ENCODE measurements at places on chromosomes 16 and 17.

DNA sequence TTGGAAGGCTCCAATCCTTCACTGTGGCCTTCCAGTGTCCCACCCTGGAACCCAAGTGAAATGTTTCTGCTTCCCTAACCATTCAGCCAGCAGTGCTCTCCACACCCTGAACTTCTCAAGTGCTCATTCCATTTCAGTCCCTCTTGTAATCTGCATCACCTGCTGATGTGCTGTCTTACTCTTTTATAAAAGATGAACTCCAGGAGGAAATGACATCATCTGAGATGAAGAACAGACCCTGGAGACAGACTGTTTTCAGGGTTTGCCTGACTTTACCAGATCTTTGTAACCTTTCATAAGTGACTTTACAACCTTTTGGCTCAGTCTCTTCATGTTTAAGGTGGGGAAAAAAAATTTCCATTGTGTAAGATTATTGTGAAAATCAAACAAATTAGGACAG lies 61.3 kb downstream of the CNTNAP4 start:
- no peak for DNase-seq

- no peak for DNase-seq
Measured at GRCh38 chr16:9055661-9056060, 35.8 kb upstream of the HAPSTR1 start.

GRCh38 chr16:86573646-86574508 lies 4.5 kb upstream of the FOXL1 start:
- no peak for DNase-seq

DNA sequence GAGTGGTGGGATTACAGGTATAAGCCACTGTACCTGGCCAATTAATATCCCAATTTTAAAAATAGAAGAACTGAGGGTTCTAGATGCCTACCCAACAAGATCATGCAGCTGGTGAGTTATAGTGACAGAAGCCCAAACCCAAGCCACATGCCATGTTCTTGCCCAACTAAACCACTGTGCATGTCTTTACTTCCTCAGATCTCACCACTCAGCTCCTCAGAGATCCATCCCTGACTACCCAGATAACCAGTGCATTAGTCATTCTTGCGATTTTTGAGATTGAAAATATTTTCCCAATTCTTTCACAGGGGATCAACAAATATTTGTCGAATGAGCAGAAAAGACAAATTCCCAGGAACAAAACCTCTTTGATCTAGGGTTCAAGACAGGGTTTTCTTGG lies 303.1 kb downstream of the CBLN1 start:
- DNase-seq = no peak

GRCh38 chr16:3155972-3156371 lies 21.1 kb downstream of the ZNF213 start:
- DNase-seq = no peak

- DNase-seq = no peak
Measured at GRCh38 chr16:79915761-79916160, 315.2 kb upstream of the MAF start.

- no peak for DNase-seq
Measured at GRCh38 chr17:37815536-37815935, 70.7 kb upstream of the HNF1B start.

DNA sequence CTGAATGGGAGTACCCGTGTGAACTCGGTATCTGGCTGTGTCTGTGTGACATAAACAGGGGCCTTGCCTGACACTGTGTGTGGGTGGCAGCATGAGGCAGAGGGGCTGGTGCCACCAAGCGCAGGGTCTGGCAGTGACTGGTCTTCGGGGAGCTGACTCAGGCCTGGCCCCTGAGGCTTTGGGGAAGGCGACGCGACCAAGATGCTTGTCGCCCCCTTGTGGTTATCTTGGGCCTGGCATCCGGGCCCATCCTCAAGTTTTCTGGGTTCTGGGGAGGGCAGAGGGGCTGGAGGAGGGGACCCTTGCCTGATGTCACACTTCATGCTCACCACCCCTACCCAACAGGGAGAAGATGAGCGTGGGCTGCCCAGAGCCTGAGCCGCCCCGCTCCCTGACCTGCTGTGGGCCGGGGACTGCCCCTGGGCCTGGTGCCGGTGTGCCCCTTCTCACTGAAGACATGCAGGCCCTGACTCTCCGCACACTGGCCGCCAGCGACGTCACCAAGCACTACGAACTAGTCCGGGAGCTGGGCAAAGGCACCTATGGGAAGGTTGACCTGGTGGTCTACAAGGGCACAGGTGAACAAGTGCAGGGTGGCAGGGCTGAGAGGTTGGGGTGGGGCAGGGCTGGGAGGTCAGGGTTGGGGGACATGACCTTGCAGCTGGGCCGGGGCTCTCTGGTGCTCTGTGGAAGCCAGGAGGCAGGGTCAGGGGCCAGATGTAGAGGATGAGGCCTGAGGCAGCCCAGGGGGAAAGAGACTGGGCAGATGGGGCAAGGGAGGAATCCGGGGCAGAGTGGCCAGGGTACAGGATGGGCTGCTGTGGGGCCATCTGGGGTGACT lies 24.9 kb downstream of the SBK1 start:
- peak; percentile 43 for DNase-seq

- DNase-seq = no peak
Measured at GRCh38 chr17:8954339-8954738, 11.2 kb downstream of the PIK3R5 start.

All from hematopoietic multipotent progenitor cell treated with erythropoietin and hydrocortisone succinate and interleukin-3 and kit ligand, for 17 days (in vitro differentiated cells).